ENCODE measurements at places on chromosomes 16 and 17. TPM values are rescaled to one million over a fixed set of nuclear protein-coding genes. Genes with fewer than 3 reads are reported as not detected.

The CRYM gene
- total RNA-seq, result not detected

The PSMD12 gene
- total RNA-seq, result 52.5 TPM

The STAC2 gene
- not detected for total RNA-seq

The NOD2 gene
- 0.05 TPM for total RNA-seq

The PRSS33 gene
- not detected for total RNA-seq

The CTF1 gene
- total RNA-seq, result 3.5 TPM

The ARMC5 gene
- 9.8 TPM for total RNA-seq

The APOH gene
- total RNA-seq, result not detected

The CLEC19A gene
- not detected for total RNA-seq

The ACSM5 gene
- total RNA-seq, result not detected

DNA sequence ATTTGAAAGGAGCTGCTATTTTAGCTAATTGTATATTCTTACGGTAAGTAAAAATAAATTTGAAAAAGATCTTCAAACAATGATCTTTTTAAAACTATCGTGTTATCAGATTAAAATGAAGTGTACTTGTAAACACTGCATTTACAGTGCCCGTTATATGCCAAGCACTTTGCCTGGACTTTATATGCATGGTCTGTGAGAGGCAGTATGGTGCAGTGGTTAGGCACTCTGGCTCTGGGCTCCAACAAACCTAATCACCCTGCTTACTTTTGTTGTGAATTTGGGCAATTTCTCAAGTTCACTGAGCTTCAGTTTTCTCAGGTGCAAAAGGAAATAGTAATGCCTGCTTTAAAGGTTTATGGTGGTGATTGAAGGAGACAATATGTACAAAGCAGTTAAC lies 1.4 kb downstream of the PMP22 start:
- no peak for DNase-seq

GRCh38 chr17:44548376-44549230 lies 8.7 kb upstream of the FZD2 start:
- DNase-seq, result no peak

- DNase-seq, result peak; percentile 79
Measured at GRCh38 chr17:17172001-17172939, 33.9 kb downstream of the PLD6 start.

- peak; percentile 83 for DNase-seq
Measured at GRCh38 chr17:43020789-43021740, 1.1 kb downstream of the VAT1 start.

DNA sequence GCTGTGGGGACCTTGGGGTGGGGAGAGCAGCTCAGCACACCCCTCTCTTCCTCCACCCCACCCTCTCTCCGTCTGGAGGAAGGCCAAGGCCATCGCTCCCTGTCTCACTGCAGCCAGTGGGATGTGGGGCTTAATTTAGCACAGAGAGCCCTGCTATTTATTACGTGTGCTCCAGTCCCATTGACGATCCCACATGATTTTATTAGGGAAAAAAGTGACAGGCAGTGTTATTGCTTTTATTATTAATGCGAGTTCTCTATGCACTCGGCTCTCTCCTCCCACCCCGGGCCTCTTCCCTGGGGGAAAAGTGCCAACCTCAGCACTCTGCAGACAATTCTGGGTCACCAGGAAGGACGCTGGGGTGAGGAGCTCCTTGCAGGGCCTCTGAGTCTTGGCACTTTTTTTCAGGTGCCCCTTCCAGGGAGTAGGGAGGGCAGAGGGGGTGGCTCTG lies 57.3 kb downstream of the MGAT5B start:
- no peak for DNase-seq

GRCh38 chr17:40303009-40303657 lies 5.8 kb upstream of the RARA start:
- peak; percentile 54 for DNase-seq

GRCh38 chr17:32253117-32253611 lies 12.5 kb upstream of the RHBDL3 start:
- peak; percentile 74 for DNase-seq

- no peak for DNase-seq
Measured at GRCh38 chr16:17067882-17068281, 402.9 kb downstream of the XYLT1 start.

GRCh38 chr16:8943966-8944759 lies 19.5 kb downstream of the USP7 start:
- DNase-seq, result no peak

- no peak for DNase-seq
Measured at GRCh38 chr17:11240041-11240840, 772 bp upstream of the SHISA6 start.

GRCh38 chr17:76327696-76328095 lies 19.6 kb upstream of the QRICH2 start:
- no peak for DNase-seq

GRCh38 chr17:980406-981291 lies 1.1 kb upstream of the NXN start:
- DNase-seq, result peak; percentile 76

DNA sequence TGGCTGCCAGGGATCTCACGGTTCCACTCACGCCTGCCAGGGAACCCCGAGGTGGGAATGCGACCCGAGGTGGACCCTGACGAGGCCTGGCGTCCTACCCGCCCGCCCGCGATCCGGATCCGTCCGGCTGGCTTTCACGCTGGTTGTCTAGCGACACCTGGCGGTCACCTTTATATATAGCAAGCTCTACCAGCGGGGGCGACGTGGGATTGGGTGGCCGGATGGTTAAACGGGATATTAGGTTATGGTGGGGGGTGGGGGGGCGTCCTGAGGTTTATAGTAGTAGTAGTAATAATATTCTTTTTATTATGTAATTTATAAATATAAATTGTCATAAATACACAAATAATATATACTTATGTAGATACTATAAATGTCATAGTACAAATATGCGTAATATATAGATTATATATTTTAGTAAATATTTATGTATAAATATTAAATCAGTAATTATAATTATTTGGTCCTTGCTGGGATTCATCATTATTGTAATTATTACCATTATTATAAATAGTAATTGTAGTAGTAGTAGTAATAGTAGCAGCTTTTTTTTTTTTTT lies 136.9 kb downstream of the KCNJ12 start:
- peak; percentile 68 for DNase-seq

DNA sequence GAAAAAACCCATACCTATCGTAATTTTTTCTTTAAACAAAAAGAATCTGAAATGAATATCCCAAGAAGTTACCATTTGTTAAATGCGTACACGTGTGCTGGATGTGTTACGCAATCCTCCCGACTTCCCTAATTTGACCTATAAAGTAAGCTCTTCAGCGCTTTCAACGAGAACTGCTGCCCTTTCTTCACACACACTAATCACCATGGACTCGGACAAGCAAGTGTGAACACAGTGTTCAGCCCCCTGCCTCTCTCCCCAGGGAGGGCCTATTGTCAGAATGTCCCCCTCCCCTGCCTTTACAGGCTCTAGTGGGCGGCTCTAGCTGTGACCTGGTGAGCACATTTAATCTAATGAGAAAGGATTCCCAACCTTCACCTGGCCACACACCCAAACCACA lies 216.1 kb downstream of the CEP112 start:
- DNase-seq, result no peak

- DNase-seq, result no peak
Measured at GRCh38 chr16:54034684-54035083, 251.9 kb downstream of the IRX3 start.

GRCh38 chr16:84840687-84841627 lies 21.2 kb downstream of the CRISPLD2 start:
- no peak for DNase-seq

DNA sequence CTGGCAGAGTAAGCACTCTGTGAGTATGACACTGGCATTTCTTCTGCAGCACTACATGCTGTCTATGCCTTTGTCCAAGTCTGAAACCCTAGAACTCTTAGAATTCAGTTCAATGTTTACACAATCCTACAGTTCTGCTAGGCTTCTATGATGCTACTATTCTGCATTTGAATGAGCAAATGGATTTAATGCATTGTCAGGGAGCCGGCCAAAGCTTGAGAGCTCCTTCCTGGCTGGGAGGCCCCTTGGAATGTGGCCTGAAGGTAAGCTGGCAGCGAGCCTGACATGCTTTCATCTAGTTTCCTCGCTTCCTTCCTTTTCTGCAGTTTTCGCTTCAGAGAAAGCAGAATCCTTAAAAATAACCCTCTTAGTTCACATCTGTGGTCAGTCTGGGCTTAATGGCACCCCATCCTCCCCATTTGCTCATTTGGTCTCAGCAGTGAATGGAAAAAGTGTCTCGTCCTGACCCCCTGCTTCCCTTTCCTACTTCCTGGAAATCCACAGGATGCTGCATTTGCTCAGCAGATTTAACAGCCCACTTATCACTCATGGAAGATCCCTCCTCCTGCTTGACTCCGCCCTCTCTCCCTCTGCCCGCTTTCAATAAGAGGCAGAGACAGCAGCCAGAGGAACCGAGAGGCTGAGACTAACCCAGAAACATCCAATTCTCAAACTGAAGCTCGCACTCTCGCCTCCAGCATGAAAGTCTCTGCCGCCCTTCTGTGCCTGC lies at the start of gene CCL2:
TSS of gene CCL2 (plus strand) at position 635 of the 730 bp plus-strand sequence. CDS start at position 700, 65 bp downstream.
- peak; percentile 88 for DNase-seq

GRCh38 chr16:53937161-53937880 lies 233.4 kb downstream of the FTO start:
- no peak for DNase-seq

DNA sequence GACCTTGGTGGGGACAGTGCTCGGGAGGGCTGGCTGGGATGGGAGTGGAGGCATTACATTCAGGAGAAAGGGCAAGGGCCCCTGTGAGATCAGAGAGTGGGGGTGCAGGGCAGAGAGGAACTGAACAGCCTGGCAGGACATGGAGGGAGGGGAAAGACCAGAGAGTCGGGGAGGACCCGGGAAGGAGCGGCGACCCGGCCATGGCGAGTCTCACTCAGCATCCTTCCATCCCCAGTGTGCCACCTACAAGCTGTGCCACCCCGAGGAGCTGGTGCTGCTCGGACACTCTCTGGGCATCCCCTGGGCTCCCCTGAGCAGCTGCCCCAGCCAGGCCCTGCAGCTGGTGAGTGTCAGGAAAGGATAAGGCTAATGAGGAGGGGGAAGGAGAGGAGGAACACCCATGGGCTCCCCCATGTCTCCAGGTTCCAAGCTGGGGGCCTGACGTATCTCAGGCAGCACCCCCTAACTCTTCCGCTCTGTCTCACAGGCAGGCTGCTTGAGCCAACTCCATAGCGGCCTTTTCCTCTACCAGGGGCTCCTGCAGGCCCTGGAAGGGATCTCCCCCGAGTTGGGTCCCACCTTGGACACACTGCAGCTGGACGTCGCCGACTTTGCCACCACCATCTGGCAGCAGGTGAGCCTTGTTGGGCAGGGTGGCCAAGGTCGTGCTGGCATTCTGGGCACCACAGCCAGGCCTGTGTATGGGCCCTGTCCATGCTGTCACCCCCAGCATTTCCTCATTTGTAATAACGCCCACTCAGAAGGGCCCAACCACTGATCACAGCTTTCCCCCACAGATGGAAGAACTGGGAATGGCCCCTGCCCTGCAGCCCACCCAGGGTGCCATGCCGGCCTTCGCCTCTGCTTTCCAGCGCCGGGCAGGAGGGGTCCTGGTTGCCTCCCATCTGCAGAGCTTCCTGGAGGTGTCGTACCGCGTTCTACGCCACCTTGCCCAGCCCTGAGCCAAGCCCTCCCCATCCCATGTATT lies 1.1 kb downstream of the CSF3 start:
- no peak for DNase-seq

GRCh38 chr17:28963055-28963611 lies 11.8 kb upstream of the PHF12 start:
- no peak for DNase-seq

DNA sequence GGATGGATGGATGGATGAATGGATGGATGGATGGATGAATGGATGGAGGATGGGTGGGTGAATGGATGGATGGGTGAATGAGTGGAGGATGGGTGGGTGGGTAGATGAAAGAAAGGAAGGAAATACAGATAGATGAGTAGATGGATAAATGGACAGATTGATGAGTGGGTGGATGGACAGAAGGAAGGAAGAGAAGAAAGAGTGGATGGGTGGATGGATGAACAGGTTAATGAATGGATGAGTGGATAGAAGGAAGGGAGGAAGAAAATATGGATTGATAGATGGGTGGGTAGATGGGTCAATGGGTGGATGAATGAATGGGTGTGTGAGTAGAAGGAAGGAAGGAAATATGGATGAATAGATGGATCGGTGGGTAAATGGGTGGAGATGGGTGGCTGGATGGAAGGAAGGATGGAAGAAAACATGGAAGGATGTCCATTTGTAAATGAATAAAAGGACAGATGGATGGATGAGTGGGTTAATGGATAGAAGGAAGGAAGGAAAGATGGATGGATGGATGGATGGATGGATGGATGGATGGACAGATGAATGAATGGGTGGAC lies 97.3 kb upstream of the TNRC6C start:
- no peak for DNase-seq

GRCh38 chr16:87350681-87351319 lies 32.8 kb downstream of the FBXO31 start:
- no peak for DNase-seq

- DNase-seq, result peak; percentile 22
Measured at GRCh38 chr16:85857406-85857805, 41.6 kb upstream of the IRF8 start.

DNA sequence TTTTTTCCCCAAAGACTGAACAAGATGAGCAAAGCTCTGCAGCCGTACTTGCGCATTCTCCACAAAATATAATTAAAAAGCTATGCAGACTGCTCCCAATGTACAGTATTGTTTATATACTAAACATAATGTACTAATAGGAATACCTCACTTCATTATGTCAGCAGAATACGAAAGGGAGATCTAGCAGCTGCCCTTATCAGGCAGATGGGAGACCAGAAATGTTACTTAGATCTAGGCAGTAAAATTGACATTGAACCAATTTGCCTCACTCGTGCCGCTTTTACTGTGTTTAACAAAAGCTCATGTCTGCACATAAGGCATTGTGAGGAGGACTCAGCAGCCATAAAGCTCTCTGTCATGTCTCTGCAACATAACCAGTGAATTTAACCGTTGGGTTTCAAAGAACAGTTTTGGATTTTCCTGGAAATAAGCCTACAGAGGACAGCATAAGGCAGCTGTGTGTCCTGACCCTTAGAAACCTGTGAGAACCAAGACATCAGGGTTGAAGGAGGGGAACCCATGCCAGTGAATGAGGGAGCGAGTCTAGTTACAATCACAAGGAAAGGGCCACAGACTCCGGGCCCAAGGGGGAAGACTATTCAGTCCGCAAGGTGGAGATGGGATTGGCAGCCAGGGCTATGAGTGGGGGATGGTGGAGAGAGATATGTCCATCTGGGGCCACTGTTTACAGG lies 71.4 kb downstream of the GNAO1 start:
- DNase-seq, result no peak

DNA sequence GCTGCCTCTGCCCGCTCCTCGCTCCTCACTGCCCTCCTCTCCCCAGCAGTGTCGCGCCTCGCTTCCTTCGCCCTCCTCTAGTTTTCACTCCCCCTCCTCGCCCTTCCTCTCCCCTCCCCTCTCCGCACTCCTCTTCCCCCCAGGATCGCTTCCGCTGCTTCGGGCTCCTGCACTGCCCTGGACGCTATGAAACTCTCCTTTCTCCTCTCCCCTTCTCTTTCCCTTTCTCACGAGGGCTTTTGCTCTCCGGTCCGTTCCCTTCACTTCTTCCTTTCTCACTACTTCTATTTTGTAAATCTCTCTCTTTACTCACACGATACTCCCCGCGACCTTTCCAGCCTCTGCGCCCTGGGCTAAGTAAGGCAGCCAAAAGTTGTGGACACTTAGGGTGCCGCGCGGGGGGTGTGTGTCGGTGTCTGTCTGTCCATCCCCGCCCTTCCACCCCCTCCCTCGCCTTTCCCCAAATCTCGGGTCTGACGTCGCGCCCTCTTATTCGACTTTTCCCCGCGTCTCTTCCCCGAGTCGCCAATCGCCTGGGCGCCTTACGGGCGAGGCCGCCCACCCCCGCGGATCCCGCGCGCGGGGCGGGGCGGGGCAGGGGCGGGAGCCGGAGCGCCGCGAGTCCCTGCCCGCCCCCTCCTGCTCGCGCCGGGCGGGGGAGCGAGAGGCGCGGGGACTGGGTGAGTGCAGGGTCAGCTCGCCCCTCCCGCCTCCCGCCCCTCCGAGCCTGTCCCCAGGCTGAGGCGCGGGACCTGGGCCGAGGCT lies at the start of gene IRX3:
TSS of gene IRX3 (minus strand) at position 422 of the 765 bp plus-strand sequence. CDS start 737 bp downstream, outside the sequence.
- peak; percentile 94 for DNase-seq

All from SJSA1 (cell line).